ENCODE measurements at places on chromosomes 7 and 10.

GRCh38 chr7:151660141-151660540 is 140.4 kb upstream of the RHEB start:
- no peak for DNase-seq

DNA sequence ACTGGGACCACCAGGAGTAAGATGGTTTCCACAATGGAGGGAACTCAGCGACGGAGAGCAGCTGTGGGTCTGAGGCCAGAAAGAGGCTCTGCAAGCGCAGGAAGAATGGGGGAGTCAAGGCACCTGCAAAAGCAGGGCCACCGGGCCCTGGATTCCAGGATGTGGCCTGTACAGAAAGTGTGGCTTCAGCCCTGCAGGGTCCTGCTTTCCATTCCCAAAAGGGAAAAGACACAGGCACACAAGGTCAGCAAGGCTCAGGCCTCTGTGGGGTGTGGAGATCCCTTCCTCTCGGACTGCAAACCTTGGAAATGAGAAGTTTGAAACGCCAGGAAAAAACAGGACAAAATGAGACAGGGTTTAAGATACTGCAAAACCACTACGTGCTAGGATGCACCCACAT is 232.5 kb downstream of the TNS3 start:
- no peak for DNase-seq

DNA sequence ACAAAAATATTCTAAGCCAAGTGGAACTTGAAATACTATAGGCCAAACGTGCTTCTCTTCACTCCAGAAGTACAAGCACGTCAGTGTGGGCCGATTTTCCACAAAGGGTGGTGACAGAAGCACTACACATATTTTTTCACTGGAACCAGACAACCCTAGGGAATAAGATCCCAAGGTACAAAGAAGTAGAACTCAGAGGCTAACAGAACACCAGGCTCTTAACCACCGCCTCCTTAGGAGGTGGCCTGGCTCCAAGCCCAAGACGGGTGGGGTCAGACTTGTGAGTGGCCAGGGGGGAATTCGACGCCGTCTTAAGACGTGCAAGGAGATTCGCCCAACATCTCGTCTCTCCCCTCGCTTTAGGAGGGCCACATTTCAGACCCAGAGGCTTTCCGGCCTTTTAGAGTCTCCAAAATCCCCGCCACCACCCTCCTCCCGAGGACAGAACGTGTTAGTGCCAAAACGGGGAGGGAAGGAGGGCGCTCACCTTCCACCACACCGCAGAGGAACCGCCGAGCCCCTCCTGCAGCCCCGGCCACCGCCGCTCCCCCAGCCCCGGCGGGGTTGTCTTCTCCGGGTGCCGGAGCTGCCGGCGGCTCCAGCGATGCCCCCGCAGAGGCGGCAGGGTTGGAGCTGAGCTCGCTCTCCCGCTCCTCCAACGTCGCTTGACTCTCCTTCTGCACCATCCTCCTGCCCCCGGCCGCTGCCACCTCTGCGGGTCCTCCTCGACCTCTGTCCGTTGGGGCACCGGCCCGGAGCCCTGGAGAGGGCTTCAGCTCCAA is 716 bp downstream of the OGA start:
- no peak for DNase-seq

DNA sequence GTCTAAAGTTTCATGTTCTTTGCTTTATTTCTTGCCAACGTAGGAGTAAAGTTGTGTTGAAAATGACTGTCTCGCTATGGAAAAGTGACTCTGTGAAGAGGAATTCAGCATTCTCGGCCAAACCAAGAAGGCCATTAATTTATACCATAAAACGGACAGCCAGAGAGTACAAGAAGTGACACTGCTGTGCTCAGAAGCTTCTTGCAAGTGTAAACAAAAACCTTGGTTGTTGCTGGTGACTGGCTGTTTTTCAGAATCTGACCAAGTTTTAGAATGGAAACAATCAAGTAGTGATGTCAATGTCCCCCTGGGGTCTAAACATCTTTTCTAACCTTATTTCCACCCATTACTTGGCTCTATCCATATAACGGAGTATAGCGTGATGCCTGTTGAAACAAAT is 201.9 kb downstream of the INHBA start:
- DNase-seq: no peak

All from activated CD8-positive, alpha-beta memory T cell treated with anti-CD3 and anti-CD28 coated beads for 4 hours (primary cell).